ENCODE measurements at places on chromosomes 4 and X. TPM values are rescaled to one million over a fixed set of nuclear protein-coding genes. Genes with fewer than 3 reads are reported as not detected.

GRCh38 chr4:22471999-22472461, 43.8 kb downstream of the ADGRA3 start:
- no peak for DNase-seq

DNA sequence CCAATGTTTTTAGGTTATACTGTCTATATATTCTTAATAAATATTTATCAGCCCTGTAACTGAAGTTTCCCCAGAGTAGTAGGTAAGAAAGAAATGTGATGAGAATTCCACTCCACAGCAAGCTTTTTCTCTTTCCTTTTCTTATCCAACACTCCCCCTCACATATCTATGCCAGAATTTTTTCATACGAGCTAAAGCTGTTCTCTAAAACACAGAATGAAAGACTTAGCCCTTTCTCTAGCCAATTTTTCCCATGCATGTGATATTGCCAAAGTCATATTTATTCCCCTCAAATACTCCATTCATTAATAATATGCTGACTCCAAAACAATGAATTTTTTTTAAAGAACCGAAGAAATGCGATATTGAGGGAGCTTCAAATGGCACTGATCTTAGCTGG, 32.3 kb downstream of the VEGFC start:
- no peak for DNase-seq

DNA sequence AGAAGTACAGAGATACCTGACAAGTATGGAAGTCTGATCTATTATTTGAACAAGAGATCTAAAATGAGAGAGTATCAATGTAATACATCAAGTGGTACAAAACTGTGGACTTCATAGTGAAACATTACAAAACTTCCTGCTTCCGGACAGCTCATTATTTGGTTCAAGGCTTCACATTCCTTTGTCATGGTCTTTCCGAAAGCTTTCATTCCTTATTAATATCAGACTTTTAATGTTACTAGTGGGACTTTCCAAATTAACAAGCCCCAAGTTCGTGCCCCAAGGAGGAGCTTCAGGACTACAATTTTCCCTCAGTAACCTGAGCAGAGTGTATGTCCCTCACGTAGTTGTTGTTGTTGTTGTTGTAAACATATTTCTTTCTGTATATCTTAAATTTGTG, 1.2 kb downstream of the CHIC2 start:
- DNase-seq: no peak

DNA sequence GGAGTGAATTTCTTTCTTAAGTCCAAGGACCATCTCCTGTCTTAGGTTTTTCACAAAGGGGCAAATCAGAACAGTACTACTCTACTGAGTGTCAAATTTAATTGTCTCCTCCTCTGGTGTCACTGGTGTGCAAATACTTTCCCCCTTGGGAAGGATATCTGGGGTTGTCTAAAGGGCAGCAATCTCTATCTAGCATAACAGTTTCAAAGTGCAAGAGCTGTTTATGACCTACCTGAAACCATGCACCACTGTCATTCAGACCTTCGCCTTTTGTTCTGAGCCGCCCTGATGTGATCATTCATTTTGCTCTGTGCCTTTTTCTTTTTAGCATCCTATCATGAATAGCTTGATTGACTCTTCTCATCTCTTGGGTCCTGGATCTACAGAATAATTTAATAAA, 39.3 kb downstream of the IL1RAPL1 start:
- DNase-seq: no peak

Gene RBMXL3
- polyA plus RNA-seq: not detected

Gene RADX
- polyA plus RNA-seq: 1.0 TPM

Measured in AG04450 (cell line).